ENCODE measurements at places on chromosomes 12 and 14.

GRCh38 chr12:51320695-51321320 lies 3.2 kb downstream of the BIN2 start:
- peak; percentile 55 for ATAC-seq

- no peak for ATAC-seq
Measured at GRCh38 chr14:47921133-47921532, 245.7 kb upstream of the MDGA2 start.

GRCh38 chr14:68458840-68459469 lies 333.9 kb downstream of the ZFP36L1 start:
- ATAC-seq: peak; percentile 75

DNA sequence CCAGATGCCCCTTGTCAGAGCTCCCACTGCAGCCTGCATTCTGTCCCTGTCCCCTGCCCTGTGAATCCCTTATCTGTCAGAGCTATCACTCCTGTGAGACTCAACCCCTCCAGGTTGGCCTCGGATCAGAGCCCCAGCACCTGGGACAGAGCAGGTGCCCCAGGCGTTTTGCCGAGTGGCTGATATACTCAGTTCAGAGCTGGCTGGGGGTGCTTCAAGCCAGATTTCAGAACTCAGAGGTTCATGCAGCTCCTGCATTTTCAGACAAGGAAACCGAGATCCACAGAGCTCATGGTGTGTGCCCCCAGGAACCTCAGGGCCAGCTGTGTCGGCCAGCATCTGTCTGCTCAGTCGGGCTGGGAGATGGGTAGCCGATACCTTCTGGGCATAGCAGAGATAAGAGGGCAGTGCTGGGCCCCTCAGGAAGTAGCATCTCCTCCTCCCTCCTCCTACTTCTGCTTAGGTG lies 228.0 kb upstream of the RTL1 start:
- ATAC-seq: no peak

GRCh38 chr12:3313675-3314663 lies 177.0 kb upstream of the PRMT8 start:
- peak; percentile 82 for ATAC-seq

- ATAC-seq: no peak
Measured at GRCh38 chr12:117361347-117361751, at the start of gene NOS1. TSS of gene NOS1 (minus strand) at chr12:117361626. CDS start at chr12:117331069, 30,557 bp downstream.

DNA sequence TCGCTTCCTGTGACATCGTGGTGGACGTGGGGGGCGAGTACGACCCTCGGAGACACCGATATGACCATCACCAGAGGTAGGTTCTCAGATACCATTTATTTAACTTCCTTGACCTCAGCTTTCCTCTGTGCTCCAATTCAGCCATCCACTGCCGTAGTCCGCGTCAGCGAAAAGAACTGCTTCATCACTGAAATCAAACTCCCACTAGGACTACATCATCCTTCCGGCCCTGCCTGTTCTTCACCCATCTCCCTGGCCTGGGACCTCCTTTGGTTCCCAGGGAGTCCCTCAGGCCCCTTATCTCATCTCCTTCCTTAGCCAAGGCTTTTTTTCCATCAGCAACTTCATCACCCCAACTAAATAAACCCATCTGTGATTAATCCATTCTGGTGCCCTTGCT lies 692 bp downstream of the MYG1 start:
- ATAC-seq: peak; percentile 31

DNA sequence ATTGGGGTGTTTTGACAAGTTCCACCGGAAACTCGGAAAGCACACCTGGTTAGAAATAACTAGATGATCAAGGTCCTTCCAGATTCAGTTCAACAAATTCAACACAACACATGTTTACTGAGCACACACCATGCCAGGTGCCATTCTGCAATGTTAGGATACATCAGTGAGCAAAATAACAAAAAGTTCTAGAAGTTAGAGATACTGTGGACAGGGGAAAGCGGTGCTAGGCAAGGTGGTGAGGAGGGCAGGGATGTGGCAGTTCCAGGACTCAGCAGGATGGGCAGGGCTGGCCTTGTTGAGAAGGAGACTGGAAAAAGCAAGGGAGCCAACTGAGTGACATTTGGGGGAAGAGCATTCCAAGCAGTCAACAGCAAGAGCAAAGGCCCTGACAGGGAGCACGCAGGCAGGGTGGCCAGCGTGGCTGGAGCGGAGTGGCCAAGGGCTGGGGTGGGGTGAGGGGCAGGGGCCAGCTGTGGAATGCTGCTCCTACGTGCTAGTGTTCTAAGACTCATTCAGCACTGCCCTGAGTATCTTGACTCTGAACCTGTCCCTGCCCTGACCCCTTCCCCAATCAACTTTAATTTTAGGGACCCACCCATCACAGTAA lies 19.4 kb upstream of the FAIM2 start:
- ATAC-seq: no peak

DNA sequence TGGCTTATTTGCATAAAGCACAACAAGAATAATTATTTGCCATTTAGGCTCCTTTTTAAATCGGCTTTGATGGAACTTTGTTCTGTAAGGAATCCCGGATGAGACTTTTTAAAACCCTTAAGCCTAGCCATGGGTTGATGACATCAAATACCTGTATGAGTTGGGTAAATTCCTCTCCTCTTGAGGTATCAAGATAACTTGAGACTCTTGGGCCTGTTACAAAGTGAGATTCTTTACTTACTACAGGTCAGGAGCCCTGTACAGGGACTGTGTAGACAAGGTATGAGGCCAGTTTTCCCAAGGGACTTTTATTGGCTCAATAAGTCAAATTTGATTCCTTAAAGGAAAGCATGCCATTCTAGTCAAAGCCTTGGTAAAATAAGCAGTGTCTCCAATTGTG lies 68.8 kb downstream of the HSD17B6 start:
- ATAC-seq: no peak

DNA sequence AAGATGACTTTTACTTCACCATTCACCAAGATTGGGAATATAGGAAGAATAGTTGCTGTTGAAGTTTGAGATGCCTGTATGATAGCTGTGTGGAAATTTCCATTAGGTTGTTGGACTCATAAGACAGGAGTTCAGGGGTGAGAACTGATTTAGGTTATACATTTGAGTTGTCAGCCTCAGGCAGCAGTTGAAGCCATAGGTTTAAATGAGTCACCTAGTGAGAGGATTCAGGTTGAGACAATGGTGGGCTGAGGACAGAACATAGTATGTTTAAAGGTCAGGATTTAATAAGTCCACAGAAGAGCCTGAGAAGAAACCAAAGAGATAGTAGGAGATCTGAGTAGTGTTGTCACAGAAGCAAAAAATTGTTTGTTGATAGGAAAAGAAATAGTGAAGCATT lies 63.6 kb upstream of the MON2 start:
- no peak for ATAC-seq
